KG1 (cell line): ENCODE measurements at places on chromosomes 4 and X.

DNA sequence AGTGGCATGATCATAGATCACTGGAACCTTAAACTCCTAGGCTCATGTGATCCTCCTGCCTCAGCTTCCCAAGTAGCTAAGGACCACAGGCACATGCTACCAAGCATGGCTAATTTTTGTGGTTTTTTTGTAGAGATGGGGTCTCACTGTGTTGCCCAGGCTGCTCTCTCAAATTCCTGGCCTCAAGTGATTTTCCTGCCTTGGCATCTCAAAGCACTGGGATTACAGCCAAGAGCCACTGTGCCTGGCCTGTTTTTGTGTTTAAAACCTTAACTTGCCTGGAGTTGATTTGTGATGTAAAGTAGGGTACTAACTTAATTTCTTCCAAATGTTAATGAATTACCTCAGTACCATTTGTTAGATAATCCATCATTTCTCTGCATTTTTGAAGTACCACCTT is 22.3 kb downstream of the DLG3 start:
- no peak for DNase-seq

DNA sequence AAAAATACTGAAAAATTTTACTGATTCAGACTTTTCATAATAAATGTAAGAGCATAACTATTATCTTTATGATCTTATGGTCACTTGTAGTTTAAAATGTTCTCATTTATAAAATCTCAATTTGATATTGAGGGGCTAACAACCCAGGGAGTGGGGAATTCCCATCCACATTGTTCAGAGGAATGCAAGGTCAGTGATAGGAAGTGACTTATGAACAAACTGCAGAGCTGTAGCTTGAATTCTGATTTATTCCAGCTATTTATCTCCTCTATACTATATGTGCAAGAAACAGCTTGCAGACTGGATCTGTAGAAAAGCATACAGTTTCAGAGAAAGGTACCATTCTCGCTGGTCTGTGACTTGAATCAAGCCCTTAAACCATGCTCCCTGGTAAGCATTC is 61.6 kb downstream of the SEC24D start:
- DNase-seq, result no peak

DNA sequence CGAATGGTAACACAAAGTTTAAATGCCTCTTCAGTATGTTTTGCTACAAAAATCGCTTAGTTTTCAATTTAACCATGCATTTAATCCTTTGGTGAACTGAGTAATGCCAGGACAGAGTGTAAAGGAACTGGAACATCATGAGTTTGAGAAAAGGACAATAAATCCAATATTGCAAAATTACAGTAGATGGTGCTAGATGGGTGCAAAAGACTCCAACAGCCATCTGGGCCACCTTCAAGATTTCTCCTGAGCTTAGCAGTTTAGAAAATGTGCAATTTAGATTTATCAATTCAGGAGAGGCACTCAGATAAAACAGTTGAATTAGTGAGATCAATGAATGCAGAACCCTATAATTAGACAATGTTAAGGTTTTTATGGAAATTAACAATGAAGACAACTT is 33.2 kb upstream of the MID1IP1 start:
- DNase-seq, result no peak

DNA sequence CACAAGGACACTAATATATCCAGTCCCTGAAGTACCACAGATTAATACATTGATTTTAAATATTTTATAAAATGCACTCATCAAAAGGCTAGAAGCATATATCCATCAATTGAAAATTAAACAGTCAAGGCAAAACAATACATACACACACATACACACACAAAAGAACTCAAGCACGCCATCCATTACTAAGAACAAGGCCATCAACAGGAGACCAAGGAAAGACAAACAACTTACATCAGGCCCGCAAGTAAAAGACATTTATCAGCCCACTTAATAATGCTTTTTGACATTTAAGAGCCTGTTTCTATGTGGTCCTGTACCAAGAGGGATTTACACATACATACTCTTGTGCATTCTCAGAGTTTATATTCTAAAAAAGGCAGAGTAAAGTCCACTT is 50.0 kb upstream of the ZNF827 start:
- no peak for DNase-seq

- no peak for DNase-seq
These were observed 352.9 kb downstream of the RAPGEF2 start for GRCh38 chr4:159455675-159456237.

- no peak for DNase-seq
These were observed 218.9 kb upstream of the GALNTL6 start for GRCh38 chr4:171594293-171594692.

GRCh38 chr4:20832826-20833225 is 132.6 kb downstream of the PACRGL start:
- DNase-seq, result no peak
